ENCODE measurements at places on chromosomes 7 and 10. TPM values are rescaled to one million over a fixed set of nuclear protein-coding genes. Genes with fewer than 3 reads are reported as not detected.

The MOGAT3 gene
- not detected for total RNA-seq

The SLC26A5 gene
- 0.15 TPM for total RNA-seq

- H3K27ac ChIP-seq, result no peak overlapping the region
- H3K4me3 ChIP-seq, result no peak overlapping the region
- DNase-seq, result no peak
- peaks cover 13% of the 10 kb centered on the region for H3K4me1 ChIP-seq
- H3K36me3 ChIP-seq, result no peaks in the 10 kb centered on the region
Measured at GRCh38 chr10:118042336-118042735, 4.4 kb downstream of the RAB11FIP2 start.

GRCh38 chr7:23530405-23530804, 1.4 kb downstream of the TRA2A start:
- no peaks in the 10 kb centered on the region for H3K36me3 ChIP-seq
- peak overlapping the region; percentile 90 for H3K4me3 ChIP-seq
- H3K27ac ChIP-seq, result no peak overlapping the region
- H3K4me1 ChIP-seq, result peaks cover 29% of the 10 kb centered on the region

GRCh38 chr7:140262242-140262903, 85.6 kb upstream of the KDM7A start:
- H3K27ac ChIP-seq, result no peak overlapping the region
- H3K27me3 ChIP-seq, result no peaks in the 10 kb centered on the region
- no peak overlapping the region for H3K4me3 ChIP-seq
- no peak for DNase-seq
- H3K36me3 ChIP-seq, result no peaks in the 10 kb centered on the region
